Motor neuron (in vitro differentiated cells): ENCODE measurements at places on chromosomes 11 and 22. TPM values are rescaled to one million over a fixed set of nuclear protein-coding genes. Genes with fewer than 3 reads are reported as not detected.

SEC14L6 gene
- 0.18 and 0.26 TPM in 2 replicates for total RNA-seq

CHCHD10 gene
- 161 and 187 TPM in 2 replicates for total RNA-seq

HORMAD2 gene
- total RNA-seq = not detected in 2 replicates

C11orf16 gene
- 0.44 TPM in 1 of 2 replicates, not detected in the other for total RNA-seq

TEX54 gene
- total RNA-seq = 1.7 and 4.9 TPM in 2 replicates

PARVG gene
- 0.29 and 0.82 TPM in 2 replicates for total RNA-seq

GNB1L gene
- 6.3 and 7.2 TPM in 2 replicates for total RNA-seq

CDC42BPG gene
- 0.05 and 0.13 TPM in 2 replicates for total RNA-seq

ACR gene
- 0.33 and 0.44 TPM in 2 replicates for total RNA-seq

TMPRSS13 gene
- 0.11 and 0.25 TPM in 2 replicates for total RNA-seq

CCDC89 gene
- 0.32 and 0.33 TPM in 2 replicates for total RNA-seq

PRRG4 gene
- 3.4 and 3.6 TPM in 2 replicates for total RNA-seq

TRIM77 gene
- 0.66 TPM in 1 of 2 replicates, not detected in the other for total RNA-seq

PATE4 gene
- 0.23 and 0.25 TPM in 2 replicates for total RNA-seq

CREB3L1 gene
- 1.7 and 4.0 TPM in 2 replicates for total RNA-seq

ABCC8 gene
- total RNA-seq = 11.8 and 17.8 TPM in 2 replicates

BIK gene
- 1.2 and 1.9 TPM in 2 replicates for total RNA-seq

FXYD2 gene
- 4.3 and 4.4 TPM in 2 replicates for total RNA-seq

PKDREJ gene
- total RNA-seq = 0.92 and 1.2 TPM in 2 replicates

APOL3 gene
- total RNA-seq = 0.73 and 1.7 TPM in 2 replicates

GAS2 gene
- 2.3 and 2.5 TPM in 2 replicates for total RNA-seq

WNT11 gene
- total RNA-seq = 0.50 and 1.2 TPM in 2 replicates

PHETA2 gene
- 18.5 and 19.1 TPM in 2 replicates for total RNA-seq

DDI1 gene
- 0.36 and 0.38 TPM in 2 replicates for total RNA-seq

OR52A1 gene
- total RNA-seq = 0.56 and 0.86 TPM in 2 replicates

RFPL3 gene
- total RNA-seq = not detected in 2 replicates

FBLN1 gene
- total RNA-seq = 19.3 and 19.4 TPM in 2 replicates

SERHL2 gene
- 2.9 and 3.0 TPM in 2 replicates for total RNA-seq

MRPL49 gene
- 43.9 and 44.3 TPM in 2 replicates for total RNA-seq

IL17REL gene
- total RNA-seq = 0.11 and 0.31 TPM in 2 replicates

DERL3 gene
- 2.6 and 3.0 TPM in 2 replicates for total RNA-seq

LARGE2 gene
- total RNA-seq = 0.29 TPM in 1 of 2 replicates, not detected in the other

CABP4 gene
- total RNA-seq = 0.18 and 0.52 TPM in 2 replicates

SYT8 gene
- not detected in 2 replicates for total RNA-seq

UCP2 gene
- 5.7 and 13.5 TPM in 2 replicates for total RNA-seq

TENM4 gene
- 23.8 and 27.9 TPM in 2 replicates for total RNA-seq

BIRC3 gene
- 0.14 and 0.16 TPM in 2 replicates for total RNA-seq

PHOX2A gene
- 0.38 and 0.46 TPM in 2 replicates for total RNA-seq

RAG2 gene
- total RNA-seq = 1.0 TPM in 1 of 2 replicates, not detected in the other

CWF19L2 gene
- 23.6 and 23.7 TPM in 2 replicates for total RNA-seq

MRGPRE gene
- total RNA-seq = 1.2 TPM in 1 of 2 replicates, not detected in the other

LRRC32 gene
- 2.9 and 4.9 TPM in 2 replicates for total RNA-seq

TMPRSS5 gene
- total RNA-seq = 0.50 and 0.75 TPM in 2 replicates

ZNF280B gene
- total RNA-seq = 4.1 and 4.3 TPM in 2 replicates

MMP27 gene
- not detected in 2 replicates for total RNA-seq

GRK2 gene
- 32.3 and 34.3 TPM in 2 replicates for total RNA-seq

ACCS gene
- 4.6 and 7.5 TPM in 2 replicates for total RNA-seq

RBMXL2 gene
- 0.10 and 0.18 TPM in 2 replicates for total RNA-seq
